NCI-H524 treated with DMSO at 0.1 percent for 48 hours (cell line): ENCODE measurements at places on chromosomes 11 and 22.

GRCh38 chr11:75454987-75455386, 22.0 kb upstream of the KLHL35 start:
- no peak for DNase-seq

GRCh38 chr22:24587948-24588347, 4.9 kb downstream of the LRRC75B start:
- DNase-seq = no peak

DNA sequence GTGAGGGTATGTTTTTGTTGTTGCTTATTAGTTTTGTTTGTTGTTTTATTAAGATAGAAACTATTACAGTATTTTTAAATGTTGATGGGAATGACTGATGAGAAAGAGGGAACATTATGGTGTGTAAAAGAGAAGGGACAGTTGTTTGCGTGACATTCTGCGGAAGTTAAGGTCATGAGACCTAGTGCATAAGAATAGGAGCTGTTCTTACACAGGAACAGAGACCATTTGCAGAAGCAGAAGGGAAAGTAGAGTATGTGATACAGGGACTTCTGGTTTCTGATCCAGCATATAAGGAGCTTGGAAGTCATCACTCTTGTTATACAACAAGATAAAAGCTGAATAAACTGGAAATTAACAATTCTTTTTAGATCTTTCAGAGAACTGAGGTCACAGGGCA, 299.2 kb upstream of the API5 start:
- DNase-seq = no peak

GRCh38 chr11:122804796-122805195, 33.5 kb upstream of the CRTAM start:
- no peak for DNase-seq

- DNase-seq = no peak
Observed at GRCh38 chr11:83727251-83727650, 441.1 kb upstream of the CCDC90B start.

DNA sequence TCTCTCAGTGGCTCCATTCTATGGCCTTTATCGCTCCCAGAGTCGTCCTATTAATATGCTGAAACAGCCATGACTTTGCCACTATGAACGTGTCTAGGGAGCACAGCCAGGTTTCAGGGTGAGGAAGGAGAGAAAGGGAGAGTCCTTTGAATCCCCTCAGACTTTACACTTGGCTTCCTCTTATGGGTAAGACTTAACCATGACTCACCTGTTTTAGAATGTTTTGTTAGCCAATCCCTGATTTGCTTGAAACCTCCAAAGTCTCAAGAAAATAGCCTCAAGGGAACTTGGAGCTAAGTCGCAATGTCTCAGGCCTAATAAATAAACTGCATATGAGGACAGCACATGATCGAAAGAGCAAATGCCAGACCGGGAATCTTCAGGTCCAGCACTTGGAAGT, 131.2 kb upstream of the RCN1 start:
- no peak for DNase-seq

DNA sequence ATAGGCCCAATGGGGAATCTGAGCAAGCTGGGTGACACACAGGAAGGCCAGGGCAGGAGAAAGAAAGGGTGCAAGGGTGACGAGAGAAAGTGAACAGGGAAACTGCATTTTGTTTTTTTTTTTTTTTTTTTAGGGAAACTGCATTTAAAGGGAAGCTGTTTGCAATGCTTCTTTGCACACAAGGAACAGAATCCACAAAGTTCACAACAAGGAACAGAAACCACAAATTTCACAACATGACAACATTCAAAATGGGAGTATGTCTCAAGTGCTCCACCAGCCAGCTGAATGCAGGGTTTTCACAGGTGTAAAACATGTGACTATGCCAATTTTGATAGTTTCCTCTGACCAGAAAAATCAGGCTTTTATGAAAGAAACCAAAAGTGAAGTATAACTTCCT, 6.8 kb upstream of the PLAAT3 start:
- DNase-seq = no peak

DNA sequence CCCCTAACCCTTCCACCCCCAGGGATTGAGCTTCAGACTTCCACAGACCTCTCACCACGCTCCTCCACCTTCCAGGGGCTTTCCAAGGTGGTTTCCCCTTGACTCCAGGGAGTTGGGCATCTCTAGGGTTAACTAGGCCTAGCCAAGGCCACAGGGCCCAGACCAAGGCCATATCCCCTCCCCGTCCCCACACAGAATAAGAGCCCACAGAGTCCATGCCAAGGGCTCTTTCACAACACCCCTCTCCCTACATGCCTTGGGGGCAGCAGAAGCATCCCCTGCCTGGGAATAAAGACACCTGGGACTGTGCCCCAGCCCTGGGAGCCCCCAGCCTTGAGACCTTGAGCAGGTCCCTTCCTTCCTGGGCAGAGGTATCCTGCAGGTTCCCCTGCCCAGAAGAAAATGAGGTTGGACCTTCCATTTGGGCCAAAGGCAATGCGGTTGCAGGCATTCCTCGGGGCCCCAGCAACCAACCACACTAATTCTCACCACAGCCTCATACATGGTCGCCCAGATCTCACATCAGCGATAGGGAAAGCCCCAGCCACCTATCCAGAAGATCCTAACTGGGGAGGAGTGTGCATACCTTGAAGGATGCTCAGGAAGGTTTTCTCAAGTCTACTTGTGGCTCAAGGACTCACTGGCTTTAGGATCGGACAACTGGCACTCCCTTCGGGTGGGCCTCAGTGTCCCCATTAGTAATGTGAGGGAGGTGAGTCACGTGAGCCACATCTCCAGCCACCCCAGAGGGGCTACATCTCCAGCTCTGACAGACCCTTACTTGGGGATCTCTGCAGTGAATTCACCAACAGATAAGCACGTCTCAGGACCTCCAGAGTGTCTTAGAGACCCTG, 1.7 kb downstream of the GDPD5 start:
- no peak for DNase-seq

DNA sequence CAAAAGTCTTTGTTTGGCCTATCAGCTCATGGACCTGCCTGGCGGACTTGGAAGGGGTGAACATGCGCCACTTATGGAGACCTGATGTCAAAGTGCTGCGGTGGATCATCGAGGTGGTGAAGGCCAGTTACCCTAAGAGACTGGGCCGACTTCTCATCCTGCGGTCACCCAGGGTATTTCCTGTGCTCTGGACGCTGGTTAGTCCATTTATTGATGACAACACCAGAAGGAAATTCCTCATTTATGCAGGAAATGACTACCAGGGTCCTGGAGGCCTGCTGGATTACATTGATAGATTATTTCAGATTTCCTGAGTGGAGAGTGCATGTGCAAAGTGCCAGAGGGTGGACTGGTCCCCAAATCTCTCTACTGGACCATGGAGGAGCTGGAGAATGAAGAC, 17.9 kb downstream of the ALKBH3 start:
- no peak for DNase-seq

GRCh38 chr11:120306519-120307242, 18.4 kb upstream of the TLCD5 start:
- DNase-seq = no peak

DNA sequence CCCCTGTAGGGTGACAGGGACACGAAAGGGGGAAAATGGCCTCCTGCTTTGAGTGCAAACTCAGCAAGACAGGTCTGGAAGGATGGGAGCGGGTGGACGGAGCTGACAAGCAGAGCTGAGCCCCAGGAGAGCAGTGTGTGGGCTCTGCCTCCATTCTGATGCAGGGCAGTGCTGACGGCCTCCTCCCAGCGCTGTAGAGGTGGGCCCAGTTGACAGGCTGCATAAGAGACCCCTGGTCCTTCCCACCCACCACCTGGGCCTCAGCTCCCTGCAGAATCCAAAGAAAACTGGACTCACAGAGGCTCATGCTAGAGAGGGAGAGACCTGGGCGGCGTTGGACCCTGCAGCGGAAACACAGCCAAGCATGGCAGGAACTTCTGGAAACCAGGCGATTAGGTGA, 1113.4 kb downstream of the BRD1 start:
- DNase-seq = no peak

GRCh38 chr11:66841861-66842260, 1.4 kb upstream of the RCE1 start:
- no peak for DNase-seq

DNA sequence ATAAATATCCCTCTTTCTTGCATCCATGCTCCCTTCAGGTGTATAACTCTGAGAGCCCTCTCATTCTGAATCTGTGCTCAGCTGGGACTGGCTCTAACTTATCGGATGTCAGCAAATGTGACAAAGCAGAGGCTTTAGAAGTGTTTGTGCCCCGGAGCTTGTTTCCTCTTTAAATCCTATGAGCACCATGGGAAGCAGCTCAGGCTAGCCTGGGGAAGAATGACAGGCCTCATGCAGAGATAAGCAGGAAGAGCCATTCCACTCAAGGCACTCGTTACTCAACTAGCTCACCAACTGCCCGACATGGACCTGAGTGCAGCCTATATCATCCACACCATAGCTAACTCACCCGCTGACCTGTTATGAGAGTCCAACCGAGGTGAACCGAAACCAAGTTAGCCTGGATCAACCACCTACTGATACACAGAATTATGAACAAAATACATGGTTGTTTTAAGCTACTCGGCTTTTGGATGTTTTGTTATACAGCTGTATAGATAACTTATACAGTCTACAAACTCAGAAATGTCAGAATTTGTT, 990.7 kb downstream of the NTM start:
- DNase-seq = no peak

- DNase-seq = no peak
Observed at GRCh38 chr11:37370817-37371216, 772.8 kb upstream of the RAG2 start.

DNA sequence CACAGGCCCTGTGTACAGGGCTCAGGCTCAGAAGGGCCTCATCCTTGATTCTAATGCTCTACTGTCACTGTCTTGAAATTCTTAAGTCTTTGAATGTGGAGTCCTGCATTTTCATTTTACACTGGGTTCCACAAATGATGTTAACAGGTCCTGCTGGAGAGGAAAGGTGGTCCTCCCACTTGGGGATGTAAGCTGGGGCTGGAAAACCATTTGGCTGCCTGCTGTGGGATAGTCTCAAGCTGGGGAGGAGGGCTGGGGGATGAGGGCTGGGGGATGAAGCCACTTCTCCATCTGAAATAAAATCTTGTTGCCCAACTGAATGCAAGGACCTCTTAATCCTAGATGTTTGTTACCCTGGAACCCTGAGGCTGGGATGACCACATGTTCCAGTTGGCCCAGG, 423.0 kb downstream of the TENM4 start:
- no peak for DNase-seq

DNA sequence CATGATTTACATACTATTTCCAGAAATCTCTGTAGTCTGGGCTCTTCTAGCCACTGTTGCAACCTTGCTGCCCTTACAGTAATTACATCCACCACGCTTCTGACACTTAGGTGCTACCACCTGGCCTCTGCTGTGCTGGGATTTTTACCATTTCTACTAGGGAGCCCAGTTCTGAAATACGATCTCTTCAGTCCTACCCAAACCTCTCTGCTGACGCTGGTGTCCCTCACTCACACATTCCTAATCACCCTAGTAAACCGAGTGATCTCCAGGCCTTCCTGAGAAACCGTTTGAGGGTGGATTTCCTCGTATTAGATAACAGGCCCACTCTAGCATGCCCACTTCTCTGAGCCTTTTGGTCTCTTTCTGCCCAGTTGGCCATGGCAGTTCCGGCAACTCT, 588.9 kb upstream of the CADM1 start:
- DNase-seq = no peak

DNA sequence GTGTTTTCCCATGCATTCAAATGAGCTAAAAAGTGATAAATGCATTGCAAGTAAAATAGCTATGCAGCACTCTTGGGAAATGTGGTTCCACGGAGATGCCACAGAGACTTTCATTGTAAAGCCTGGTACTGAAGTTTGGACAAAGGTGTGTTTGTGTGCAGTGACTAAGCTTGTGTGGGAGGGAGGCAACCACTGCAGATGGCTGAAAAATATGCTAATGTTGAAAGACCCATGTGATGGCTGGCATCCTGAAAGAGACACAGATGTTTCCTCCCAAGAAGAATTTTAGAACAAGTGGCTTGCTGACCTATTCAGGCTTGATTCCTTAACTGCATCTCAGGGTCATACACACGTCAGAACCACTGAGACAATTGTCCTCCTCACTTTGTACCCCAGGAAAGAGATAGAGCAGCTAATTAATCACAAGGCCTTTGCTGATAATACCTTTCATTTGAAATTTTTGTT, 73.8 kb downstream of the FAM76B start:
- no peak for DNase-seq

- DNase-seq = no peak
Observed at GRCh38 chr11:28939381-28939780, 831.2 kb downstream of the METTL15 start.

DNA sequence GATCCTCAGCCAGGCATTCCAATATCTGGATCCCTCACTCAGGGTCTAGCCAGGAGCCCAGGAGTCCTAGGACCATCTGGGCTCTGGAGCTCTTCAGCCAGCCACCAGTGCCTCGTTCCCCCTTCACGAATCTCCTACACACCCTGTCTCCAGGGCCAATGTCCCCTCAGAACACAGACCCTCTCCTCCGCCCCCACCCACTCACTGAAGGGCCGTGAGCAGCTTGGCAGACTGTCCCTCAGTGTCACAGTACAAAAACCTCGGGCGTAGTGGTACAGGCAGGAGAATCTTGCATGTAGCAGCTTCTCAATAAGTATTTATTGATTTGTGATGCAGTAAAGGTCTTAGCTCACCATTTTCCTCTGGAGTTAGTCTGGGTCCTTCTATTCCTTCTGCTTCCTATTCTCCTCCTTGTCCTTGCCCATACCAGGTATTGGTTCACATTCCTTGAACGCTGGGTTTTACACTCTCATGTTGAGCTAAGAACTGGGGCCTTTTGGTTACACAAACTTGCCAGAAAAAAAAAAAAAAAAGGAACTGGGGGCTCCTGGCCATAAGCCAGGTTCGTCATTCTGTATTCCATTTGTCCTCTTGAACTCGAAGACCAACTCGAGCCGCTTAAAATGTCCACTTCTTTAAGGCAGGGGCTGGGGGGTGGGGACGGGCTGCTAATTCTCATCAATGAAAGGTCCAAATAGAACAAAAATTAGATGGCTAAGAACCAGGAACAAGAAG, 2.3 kb downstream of the CXCR5 start:
- no peak for DNase-seq

- no peak for DNase-seq
Observed at GRCh38 chr11:88379130-88379529, 41.6 kb upstream of the CTSC start.

- DNase-seq = no peak
Observed at GRCh38 chr22:32617903-32618302, 143.3 kb downstream of the FBXO7 start.

DNA sequence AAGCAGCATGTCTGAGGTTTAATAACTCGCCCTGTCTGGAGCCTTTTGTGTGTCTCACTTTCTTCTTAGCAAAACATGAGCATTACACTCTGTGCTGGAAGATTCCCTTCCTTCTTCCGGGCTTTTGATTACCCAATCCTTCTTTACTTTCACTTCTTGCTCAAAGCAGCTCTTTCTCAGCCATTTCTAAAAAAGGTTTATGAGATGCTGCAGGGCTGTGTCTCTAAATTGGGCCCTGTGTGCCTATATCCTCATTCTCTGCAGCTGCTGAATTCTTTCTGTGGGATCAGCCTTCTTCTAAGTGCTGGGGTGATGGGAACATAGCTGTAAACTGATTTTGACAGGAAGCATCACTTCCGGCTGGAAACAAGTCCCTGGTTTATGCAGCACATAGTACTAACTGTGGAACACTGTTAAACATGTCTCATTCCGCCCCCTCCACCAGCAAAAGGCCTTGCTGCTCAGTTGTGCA, 71.8 kb downstream of the PIWIL4 start:
- DNase-seq = no peak
